ENCODE measurements at places on chromosomes 3 and 15.

DNA sequence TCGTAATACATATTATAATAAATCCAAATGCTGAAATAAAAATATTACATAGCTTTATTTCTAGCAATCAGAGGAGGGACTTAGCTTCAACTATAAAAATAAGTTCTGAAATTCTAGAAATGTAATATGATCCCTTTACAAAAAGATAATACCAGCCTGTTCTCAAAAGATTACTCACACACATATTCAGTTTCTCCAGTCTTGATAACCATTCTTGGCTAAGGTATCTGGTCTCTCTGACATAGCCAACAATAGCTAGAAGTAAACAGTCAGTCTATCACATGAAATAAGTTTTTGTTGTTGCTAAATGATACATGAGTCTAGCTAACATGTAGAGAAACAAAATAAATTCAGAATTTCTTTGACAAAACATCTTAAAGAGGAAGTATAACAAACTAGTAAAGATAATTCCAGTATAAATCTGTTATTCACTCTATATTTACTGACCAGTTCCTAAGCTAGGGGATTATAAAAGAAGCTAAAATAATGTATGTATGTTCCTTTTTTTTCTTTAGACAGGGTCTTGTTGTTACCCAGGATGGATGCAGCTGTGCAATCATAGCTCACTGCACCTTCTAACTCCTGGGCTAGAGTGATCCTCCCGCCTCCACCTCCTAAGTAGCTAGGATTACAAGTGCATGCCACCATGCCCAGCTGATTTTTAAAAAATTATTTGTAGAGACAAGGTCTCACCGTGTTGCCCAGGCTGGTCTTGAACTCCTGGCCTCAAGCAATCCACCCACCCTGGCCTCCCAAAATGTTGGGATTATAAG, 170.6 kb downstream of the TBL1XR1 start:
- no peak for DNase-seq

GRCh38 chr3:136171097-136171542, 25.0 kb downstream of the MSL2 start:
- no peak for DNase-seq

DNA sequence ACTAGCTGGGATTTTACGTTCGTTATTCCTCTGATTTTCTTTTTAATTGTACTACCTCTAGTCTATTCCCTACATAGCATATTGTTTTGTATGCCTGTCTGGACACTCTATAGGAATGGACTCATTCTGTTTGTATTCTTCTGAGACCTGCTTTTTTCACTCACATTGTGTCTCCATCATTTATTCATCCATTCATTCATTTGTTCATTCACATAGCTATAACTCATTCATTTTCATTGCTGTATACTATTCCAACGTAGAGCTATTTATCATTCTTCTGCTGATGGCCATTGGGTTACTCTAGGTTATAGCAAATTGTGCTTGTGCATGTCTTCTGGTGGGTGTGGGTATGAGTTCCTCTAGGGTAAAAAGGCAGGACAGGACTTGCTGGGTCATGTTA, 74.0 kb upstream of the SLC6A6 start:
- no peak for DNase-seq

GRCh38 chr3:127456471-127457093, 134.0 kb downstream of the TPRA1 start:
- DNase-seq: peak; percentile 25

GRCh38 chr3:56835650-56836227, 34.0 kb upstream of the ARHGEF3 start:
- no peak for DNase-seq

- no peak for DNase-seq
Observed at GRCh38 chr15:70956201-70956995, 63.8 kb downstream of the LRRC49 start.

DNA sequence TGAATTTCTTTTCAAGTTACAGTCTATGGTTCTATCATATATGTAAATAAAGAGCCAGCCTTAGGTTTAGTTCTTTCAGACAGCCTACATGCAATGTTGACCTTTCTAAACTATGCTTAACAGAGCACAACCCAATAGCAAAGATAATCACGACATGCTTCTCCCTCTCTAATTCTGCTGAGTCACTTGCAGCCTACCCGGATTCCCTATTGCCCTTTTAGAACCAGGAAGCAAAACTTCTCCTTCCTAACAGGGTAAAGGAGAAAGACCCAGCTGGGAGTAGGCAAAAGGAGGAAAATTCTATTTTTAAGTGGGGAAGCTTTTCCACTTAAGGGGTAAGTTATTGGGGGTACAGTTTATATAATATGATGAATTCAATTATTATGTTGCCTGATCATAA, 79.3 kb downstream of the SLC7A14 start:
- DNase-seq: no peak

Measured in activated CD4-positive, CD25-positive, alpha-beta regulatory T cell treated with anti-CD3 and anti-CD28 coated beads, Interleukin-2, amount 50 U/mL, for 72 hours (primary cell).